NCI-H1930 (cell line): ENCODE measurements at places on chromosomes 7 and 10.

- no peak for DNase-seq
Measured at GRCh38 chr7:41448104-41448503, 254.8 kb downstream of the INHBA start.

DNA sequence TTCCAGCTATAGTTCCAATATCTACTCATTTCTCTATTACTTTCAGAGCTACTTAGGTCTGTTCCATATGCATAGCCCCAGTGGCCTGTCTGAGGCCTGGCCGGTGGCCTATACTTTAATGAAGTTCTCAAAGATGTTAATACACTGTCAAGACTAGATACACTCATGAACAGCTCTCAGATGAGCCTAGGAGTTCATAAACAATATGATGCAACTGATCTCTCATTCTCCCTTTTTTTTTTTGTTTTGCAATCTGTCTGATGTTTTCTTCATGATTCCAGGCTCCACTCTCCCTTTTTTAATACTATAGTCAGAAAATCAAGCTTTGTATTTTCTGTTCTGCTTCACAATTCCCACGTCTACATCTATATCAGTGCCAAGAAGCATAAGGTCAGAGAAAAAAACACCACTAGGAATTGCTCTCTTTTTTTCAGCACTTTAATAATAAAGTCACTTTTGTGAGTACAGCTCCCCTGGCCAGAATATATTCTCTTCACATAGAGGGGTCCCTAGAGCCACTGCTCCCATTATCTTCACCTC, 321.0 kb downstream of the C7orf25 start:
- DNase-seq = no peak

DNA sequence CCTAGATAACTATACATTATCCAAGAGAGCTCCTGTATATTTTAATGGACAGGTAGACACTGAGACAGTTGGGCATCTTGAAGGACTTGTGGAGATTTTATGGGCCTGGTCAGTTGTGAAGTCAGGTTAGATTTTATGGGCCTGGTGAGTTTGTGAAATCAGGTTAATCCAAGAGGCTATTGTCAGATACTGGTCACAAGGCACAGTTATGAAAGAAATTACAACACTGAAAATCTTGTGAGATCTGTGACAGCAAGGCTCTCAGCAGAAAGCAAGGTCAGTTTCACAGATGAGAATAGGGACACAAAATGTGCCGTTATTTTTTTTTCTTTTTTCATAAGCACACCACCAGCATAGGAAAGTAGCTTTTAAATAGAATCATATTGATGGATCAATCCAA, 167.6 kb downstream of the VTI1A start:
- no peak for DNase-seq

- DNase-seq = no peak
Measured at GRCh38 chr7:98315318-98315993, 34.0 kb downstream of the BRI3 start.
